Testis (tissue), 5 donors: ENCODE measurements at places on chromosomes 2 and 18. TPM values are rescaled to one million over a fixed set of nuclear protein-coding genes. Genes with fewer than 3 reads are reported as not detected.

The KCNG2 gene
- 7.2 TPM for total RNA-seq

The UGT1A5 gene
- total RNA-seq, result 0.16 TPM

The SDC1 gene
- 8.7 TPM for total RNA-seq

The VPS54 gene
- 26.5 TPM for total RNA-seq

The DUSP19 gene
- total RNA-seq, result 4.3 TPM

The CCDC148 gene
- total RNA-seq, result 2.3 TPM

The SNORC gene
- 14.5 TPM for total RNA-seq

The IL1RN gene
- total RNA-seq, result 5.6 TPM

The CNGA3 gene
- total RNA-seq, result 1.1 TPM

The CCDC141 gene
- 17.8 TPM for total RNA-seq

- DNase-seq, result no peak
Observed at GRCh38 chr18:32530947-32531651, 60.4 kb upstream of the GAREM1 start.

GRCh38 chr2:210818473-210818872, 262.1 kb downstream of the CPS1 start:
- no peak for DNase-seq

GRCh38 chr2:45627911-45628310, 16.8 kb upstream of the SRBD1 start:
- no peak for DNase-seq

GRCh38 chr2:134011936-134012586, 241.8 kb upstream of the MGAT5 start:
- no peak for DNase-seq

- DNase-seq, result no peak
Observed at GRCh38 chr2:75424936-75425619, 135.7 kb downstream of the EVA1A start.

- DNase-seq, result no peak
Observed at GRCh38 chr2:152694161-152694661, 23.1 kb downstream of the PRPF40A start.

DNA sequence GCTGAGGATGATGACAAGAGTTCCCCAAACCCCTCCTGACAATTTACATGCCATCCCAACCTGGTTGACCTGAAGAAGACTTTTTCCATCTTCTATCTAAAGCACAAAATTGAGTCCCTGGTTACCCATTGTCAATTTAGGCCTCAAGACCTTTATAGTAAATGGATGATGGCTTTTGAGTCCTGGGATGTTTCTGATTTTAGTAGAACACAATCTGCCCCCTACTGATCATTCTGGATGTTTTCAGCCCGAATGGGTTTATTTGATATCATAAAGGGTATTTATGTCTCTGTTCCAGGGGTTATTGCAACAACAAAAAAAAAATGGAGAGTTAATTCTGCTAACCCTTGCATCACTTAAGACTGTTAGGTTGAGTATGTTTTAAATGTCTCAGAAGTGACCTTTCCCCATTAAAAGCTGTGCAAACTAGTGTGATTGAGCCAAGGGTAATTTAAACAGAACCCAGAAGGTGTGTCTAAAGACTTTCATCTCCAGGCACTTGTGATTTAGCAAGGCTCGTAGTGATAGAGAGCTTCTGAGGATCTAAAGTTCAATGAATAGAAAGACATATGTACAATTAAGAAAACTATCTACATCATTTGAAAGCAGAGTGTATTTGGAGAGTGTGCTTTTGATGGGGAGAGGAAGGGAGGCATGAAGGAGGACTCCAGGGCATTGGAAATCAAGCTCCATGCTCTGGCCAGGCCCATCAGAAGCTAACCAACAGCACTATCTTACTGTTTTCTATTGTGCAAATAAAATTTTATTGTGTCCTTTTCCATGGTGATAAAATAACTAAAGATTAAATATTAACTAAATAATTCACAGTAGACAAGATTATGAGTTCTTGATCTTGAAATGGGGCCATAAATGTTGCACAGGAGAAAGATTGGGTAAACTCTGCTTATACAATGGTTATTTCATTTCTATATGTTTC, 96.6 kb upstream of the NOSTRIN start:
- no peak for DNase-seq

DNA sequence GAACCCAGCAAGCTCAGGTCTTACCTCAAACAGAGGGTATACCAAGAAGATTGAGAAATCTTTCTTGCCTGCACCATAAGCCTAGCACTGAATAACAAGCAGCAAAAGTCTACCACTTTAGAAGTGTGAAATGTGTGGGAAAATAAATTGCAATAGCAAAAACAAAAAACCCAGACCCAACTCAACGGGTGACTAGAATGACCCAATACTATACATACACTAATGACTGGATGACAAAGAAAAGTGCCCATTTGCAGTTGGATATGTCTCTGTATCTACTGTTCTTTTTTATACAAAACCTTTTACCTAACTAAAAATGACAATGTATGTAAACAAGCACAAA, 950.6 kb downstream of the TRIB2 start:
- DNase-seq, result no peak

- no peak for DNase-seq
Observed at GRCh38 chr18:79013869-79014268, 34.3 kb downstream of the SALL3 start.

DNA sequence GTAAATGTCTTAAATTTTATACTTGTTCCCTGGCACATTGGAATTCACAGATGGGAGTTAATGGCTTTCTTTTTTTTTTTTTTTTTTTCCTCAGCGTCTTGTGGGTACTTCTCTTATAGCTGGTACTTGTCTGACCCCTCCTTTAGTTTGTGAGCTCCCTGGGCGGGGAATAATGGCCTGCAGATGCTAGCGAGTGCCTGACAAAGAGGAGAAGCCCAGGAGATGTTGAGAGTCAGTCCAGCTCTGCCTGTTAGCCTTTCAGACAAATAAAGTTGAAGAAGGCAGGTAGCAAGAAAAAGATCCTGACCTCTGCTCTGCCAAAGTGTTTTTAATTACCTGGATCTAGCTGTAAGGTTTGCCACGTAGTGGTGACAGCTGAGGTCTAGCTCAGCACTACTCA, 6.6 kb downstream of the BCL2L11 start:
- no peak for DNase-seq

- DNase-seq, result no peak
Observed at GRCh38 chr2:224278531-224278930, 123.4 kb downstream of the FAM124B start.

GRCh38 chr2:212733273-212733672, 194.7 kb upstream of the ERBB4 start:
- DNase-seq, result no peak

GRCh38 chr2:190882411-190882766, 1.8 kb downstream of the GLS start:
- DNase-seq, result no peak

- DNase-seq, result no peak
Observed at GRCh38 chr18:6509832-6510231, 95.1 kb upstream of the L3MBTL4 start.

- DNase-seq, result no peak
Observed at GRCh38 chr2:36477746-36478145, 120.2 kb downstream of the FEZ2 start.

DNA sequence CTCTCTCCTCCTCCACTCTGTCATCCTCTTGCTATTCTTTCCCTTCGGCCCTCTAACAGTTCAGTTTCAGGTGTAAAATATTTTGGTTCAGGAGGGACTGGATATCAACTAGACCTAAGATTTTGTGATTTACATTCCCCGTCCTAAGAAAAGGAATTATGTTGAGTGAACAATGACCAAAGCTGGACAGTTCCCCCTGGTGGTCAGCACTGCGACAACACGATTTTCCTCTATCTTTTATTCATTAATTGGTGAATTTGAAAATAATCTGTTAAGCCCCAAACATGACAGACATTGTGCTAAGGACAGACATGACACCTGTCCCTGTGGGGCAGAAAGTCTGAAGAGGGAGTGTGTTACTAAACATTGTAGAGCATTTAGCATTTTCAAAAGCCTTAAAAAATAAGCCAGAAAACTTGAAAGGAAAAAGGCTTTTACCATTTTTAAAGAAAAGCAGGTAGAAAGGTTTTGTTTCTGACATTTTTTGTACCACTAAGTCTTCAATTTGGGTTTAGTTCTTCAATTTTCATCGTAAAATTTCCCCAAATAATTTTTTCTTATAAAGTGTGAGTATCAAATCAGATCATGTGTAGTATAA, 28.4 kb upstream of the GTF2A1L start:
- peak; percentile 44 for DNase-seq

DNA sequence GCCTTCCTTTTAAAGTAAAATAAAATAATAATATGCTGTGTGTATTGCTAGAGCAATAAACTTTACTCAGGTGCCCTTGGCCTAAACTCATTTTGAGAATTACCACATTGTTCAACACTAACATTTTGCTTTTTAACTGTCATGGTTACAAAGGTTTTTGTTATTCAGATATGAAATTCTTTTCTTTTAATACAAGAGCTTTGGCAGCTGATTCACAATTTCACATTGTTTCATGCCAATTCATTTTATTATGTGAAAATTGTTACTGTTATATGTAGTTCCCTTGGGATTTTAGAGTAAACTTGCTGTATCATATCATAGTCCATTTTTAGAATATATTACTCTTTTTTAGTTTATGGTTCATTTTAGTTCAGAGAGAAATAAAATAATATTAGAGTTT, 65.8 kb upstream of the ZNF804A start:
- DNase-seq, result no peak

DNA sequence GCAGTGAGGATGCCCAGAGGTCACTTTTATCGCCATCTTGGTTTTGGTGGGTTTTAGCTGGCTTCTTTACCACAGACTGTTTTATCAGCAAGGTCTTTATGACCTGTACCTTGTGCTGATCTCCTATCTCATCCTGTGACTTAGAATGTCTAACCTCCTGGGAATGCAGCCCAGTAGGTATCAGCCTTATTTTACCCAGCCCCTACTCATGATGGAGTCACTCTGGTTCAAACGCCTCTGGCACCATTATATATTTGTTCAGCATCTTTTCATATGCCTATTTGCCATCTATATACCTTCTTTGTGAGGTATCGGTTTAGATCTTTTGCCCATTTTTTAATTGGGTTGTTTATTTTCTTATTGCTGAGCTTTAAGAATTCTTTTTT, 7.2 kb upstream of the CCNT2 start:
- no peak for DNase-seq

DNA sequence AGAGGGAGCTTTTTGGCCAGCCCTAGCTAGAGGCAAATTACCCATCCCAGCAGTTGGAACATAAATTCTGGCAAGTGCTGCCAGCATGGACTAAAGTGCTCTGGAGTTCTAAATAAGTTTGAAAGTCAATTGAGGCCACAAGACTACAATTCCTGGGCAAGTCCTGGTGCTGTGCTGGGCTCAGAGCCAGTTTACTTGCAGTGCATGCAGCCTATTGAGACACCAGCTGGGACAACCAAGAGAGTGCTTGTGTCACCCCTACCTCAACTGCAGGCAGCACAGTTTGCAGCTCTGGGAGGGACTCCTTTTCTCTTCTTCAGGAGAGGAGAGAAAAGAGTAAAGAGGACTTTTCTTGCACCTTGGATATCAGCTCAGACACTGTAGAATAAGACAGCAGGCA, 277.2 kb upstream of the TMEFF2 start:
- DNase-seq, result no peak

- DNase-seq, result no peak
Observed at GRCh38 chr2:65605743-65606058, 173.3 kb upstream of the SPRED2 start.

DNA sequence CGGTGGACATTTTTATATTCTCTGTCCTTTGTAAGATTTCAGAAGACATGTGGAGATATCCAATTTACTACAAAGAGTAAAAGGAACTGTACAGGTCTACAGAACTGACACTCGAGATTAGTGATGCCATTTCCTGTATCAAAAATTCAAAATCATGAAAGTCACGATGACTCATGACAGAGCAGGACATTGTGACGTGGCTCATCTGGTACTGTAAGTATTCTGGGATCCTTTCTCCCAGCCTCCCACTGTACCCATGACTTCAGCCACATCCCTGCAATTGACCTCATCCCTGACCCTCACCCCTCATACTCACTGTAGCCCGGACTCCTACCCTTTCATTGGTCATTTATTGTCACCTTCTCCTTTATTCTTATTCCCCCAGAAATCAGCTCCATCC, 736.5 kb downstream of the EPHA4 start:
- DNase-seq, result no peak

- no peak for DNase-seq
Observed at GRCh38 chr2:32976409-32977063, 29.8 kb downstream of the LTBP1 start.

- no peak for DNase-seq
Observed at GRCh38 chr18:61824733-61825363, 68.0 kb downstream of the RNF152 start.

GRCh38 chr2:7517088-7517487, 599.9 kb downstream of the RNF144A start:
- DNase-seq, result no peak

GRCh38 chr2:56118474-56118873, 65.3 kb upstream of the CCDC85A start:
- DNase-seq, result no peak

GRCh38 chr2:219071131-219071816, 10.6 kb upstream of the IHH start:
- DNase-seq, result no peak

DNA sequence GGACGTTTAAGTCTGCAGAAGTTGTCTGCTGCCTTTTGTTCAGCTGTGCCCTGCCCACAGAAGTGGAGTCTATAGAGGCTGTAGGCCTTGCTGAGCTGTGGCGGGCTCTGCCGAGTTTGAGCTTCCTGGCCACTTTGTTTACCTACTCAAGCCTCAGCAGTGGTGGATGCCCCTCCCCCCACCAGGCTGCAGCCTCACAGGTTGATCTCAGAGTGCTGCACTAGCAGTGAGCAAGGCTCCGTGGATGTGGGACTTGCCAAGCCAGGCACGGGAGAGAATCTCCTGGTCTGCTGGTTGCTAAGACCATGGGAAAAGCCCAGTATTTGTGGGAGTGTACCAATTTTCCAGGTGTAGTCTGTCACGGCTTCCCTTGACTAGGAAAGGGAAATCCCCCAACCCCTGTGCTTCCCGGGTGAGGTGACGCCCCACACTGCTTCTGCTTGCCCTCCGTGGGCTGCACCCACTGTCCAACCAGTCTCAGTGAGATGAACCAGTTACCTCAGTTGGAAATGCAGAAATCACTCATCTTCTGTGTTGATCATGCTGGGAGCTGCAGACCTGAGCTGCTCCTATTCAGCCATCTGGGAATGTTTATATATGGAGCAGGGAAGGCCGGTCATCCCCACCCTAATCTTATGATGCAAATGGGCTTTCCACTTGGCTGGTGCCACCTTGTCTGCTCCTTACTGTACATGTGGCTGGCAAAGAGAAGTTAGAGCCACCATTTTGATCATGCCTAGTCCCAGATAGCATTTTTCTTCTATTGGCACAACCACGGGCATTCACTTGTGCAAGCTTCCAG, 156.9 kb upstream of the ITGA6 start:
- DNase-seq, result no peak

DNA sequence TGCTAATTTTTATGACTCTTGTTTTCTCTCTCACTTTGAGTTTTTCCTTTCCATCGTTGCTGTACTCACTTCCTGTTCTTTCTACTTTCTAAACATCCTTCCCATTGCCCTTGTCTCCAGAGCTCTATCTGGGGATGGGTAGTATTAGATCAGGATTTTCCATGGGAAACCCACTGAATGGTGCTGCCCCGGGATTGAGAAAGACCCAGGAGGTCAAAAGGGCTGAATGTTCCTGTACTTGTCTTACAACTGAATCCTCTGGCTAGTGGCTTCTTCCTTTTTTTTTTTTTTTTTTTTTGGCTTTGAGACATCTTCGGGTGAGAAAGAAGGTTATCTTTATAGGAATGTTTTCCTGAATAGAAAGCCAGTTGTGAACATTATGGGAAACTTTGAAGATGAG, 364.8 kb upstream of the SLC14A2 start:
- no peak for DNase-seq
